ENCODE measurements at places on chromosomes 4 and X.

DNA sequence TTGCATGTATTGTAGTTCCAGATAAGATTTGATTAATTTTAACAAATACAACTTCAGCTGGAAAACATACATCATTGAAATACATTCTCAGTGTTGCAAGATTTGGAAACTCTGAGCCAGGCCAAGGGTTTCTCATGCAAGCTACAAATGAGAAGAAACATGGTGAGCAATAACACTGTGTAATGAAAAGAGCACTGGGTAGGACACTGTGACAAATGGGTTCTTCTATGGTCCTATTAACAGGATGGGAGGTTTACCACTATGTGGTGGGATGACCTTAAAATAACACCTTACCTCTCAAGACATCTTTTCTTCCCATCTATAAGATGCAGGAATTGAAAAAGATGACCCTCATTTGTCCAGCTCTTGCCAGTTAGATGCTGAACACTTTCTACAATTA, 19.6 kb upstream of the NDNF start:
- DNase-seq: no peak

GRCh38 chr4:73603271-73603710, 16.9 kb downstream of the RASSF6 start:
- no peak for DNase-seq

DNA sequence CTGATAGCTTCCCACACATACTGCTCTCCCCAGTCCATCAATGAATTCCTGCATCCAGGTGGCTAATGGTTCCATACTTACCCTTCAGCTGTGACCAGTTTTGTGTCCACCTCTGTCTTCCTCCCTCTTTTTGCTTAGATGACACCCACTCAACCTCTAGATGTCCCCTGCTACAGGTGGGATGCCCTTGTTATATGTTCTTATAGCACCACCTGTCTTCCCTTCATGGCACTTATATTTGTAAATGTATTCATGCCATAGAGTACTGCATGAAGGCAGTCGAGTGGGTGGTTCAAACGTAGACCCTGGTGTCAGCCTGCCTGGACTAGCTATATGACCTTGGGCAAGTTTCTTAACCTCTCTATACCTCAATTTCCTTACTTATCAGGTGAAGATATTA, 6.5 kb upstream of the USP46 start:
- peak; percentile 15 for DNase-seq

DNA sequence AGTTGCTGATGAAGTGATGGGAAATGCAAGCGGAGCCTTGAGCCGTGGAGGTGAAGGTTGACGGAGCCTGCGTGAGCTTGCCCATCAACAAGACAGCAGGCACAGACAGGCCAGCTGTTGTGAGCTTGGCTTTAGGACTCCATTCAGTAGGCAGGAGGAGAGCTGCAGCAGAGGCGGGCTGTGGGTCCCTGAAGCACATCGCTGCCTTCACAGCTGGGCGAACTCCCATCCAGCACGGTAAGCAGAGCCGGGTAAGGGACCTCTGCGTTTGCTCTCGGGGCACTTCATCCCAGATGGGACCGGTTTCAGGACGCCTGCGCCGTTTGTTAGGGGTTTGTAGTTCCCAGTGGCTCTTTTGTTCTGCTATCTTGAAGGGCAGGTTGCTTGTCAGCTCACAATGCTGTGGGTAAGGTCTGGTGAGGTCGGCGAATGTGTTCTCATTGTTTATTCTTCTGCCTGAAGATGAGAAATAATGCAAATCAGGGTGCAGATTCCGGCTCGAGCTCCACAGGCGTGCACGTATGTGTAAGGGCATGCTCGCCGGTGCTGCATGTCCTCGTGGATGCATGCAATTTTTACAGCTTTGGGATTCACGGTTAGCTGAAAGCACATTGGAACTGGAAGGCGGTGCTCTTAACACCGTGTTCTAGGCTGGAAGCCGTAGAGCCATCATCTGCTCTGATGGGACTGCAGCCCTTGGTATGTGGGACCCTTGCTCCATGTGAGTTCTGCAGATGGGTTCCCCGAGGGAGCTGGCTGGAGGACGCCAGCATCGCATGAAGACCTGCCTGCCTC, 54.6 kb upstream of the CLDN34 start:
- no peak for DNase-seq

DNA sequence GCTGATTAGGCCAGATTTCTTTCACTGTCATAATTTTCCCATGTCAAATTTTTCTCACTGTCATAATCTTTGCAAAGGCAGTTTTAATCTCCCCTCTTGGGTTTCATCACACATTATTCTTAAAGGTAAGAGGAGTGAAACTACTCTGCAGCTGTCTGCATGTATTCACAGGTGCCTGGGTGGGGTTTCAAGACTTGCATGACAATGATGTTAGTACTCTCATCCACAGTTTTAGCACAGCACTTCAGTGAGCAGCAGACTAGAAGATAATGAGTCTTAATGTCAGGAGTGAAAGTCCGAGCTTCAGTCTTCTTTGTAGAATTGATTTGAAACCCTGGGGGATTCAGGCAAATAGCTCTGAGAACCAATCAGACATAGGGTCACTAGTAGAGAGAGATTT, 182.5 kb upstream of the GALNT7 start:
- no peak for DNase-seq

DNA sequence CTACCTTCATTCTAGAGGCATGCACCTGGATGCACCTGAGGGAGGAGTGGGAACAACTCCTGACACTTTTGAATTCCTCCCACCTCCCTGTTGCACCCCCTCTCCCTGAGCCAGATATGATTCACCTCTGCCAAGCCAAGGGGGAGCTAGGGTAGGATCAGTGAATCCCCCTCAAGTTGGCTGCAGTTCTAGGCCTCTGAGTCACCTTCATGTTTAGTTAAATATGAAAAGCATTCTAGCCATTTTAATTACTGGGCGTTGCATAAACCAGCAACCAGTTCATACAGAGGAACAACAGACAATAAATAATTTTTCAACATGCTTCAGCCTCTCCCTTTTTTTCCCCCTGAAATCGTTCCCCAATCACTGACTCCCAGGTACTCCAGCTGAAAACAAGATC, 1440.2 kb downstream of the ADGRL3 start:
- DNase-seq: no peak

DNA sequence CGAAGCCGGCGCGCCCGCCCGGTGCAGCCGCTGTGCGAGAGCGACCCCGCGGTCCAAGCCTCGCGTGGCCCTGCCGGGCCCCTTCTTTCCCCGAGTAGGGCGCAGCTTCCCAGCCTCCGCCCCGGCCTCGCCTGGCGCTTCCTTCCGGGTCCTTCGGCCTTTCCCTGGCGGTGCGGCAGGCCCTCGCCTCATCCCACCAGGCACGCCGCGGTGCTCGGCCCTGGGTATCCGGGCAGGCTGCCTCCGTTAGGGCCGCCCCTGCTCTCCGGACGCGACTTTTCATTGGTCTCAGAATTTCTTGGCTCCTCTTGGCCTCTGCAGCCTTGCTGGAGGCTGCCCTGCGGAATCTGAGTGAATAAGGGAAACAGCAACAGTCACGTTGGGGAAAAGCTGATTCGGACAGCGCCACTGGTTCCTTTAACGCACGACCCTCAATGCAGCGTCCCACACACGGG, 429 bp downstream of the UVSSA start:
- peak; percentile 73 for DNase-seq

DNA sequence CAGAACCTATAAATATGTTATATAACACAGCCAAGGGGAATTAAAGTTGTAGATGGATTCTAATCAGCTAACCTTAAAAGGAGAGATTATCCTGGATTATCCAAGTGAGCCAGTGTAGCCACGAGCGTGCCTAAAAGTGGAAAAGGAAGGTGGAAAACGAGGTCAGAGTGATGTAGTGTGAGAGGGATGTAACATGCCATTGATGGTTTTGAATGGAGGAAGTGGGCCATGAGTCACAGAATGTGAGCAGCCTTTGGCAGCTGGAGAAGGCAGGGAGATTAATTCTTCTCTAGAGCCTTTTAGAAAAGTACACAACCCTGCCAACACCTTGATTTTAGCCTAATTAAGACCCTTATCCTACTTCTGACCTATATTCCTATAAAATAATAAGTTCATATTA, 149.1 kb downstream of the SLC39A8 start:
- no peak for DNase-seq

All from activated CD4-positive, alpha-beta T cell treated with anti-CD3 and anti-CD28 coated beads, Interleukin-10, Interleukin-2, amounts not matched to agents 100 ng/mL and 50 ng/mL, durations not matched to agents 16 hours and 8 hours (primary cell).